ENCODE measurements at places on chromosomes 4 and X.
A peak's percentile ranks its signal among the peaks of the same experiment; 100 is the strongest.

DNA sequence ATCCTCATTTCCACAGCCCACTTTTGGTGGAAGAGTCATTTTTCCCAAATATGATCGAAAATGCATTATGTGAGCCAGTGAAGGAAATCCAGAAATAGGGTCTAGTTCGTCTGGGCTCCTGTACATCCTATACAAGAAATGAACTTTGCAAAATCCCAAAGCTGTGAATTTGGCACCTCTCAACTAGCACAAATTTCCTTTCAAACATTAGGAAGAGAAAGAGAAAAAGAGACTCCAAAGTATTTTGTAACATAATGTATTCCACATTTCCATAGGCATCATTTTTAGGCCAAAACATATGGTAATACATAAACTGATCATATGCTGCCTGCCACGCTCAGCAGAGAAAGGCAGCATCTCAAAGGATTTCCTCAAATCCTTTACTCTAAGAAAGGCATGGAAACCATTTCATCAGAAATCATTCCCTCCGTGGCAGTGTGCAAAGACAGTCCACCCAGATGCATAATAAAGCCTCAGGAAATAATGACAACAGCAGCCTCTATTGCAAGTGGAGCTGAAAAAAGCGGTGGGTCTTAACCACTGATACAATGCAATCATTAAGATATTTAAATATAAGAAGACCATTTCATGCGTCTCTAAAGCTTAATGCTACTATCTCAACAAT lies 56.8 kb downstream of the ANOS1 start:
- no peak for DNase-seq

DNA sequence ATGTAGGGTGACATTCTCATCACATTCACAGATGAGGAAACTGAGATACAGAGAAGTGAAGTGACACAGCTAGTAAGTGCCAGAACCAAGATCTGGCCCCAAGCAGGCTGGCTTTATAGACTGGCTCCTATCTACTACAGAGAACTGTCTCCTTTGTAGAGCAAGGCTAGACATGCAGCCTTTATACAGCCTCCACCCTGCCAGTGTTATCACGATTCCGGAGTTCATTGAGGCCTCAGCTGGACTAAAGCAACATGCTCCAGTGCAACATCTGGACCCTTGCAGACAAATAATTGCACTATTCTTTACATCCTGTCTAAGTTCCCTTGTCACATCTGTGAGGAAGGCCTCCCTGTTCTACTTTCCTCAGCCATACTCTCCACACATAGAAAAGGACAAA lies 58.0 kb upstream of the XIAP start:
- DNase-seq: no peak

DNA sequence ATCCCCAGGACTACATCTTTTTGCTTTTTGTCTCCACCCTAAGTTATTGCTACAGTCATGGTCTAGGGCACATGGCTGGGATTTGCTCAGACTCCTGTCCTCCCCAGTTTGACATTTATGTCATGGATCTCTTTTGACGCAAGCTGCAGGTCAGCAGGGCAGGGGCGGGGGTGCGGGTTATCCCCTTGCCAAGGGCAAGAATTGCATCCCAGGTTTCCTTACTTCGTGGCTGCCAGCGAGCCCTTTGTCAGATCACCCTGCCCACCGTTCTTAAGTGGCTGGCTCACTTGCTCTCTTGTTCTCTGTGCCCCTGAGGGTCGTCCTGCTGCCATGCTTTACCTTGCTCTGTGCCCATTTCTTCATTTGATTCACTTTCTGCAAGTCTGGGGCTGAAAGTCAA lies 21.1 kb upstream of the UBA1 start:
- no peak for DNase-seq

DNA sequence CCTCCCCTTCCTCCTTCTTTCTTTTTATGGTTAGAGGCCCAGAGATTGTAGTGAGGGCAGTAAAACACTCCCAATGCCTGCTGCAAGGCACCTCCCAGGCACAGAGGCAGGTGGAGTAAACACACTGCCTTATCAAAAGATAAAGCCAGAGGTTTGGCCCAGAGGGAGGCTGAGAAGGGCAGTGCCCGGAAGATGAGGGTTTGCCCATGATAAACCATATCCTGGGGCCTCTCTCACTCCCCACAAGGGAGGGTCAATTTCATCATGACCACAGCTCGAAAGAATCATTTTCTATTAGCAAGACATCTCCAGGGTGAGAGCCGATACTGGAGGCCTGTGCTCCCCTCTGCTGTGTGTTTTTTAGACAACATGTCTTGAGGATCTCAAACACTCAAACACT lies 98.5 kb upstream of the FAM9C start:
- DNase-seq: no peak

GRCh38 chr4:22490718-22491315 lies 25.0 kb downstream of the ADGRA3 start:
- DNase-seq: no peak

DNA sequence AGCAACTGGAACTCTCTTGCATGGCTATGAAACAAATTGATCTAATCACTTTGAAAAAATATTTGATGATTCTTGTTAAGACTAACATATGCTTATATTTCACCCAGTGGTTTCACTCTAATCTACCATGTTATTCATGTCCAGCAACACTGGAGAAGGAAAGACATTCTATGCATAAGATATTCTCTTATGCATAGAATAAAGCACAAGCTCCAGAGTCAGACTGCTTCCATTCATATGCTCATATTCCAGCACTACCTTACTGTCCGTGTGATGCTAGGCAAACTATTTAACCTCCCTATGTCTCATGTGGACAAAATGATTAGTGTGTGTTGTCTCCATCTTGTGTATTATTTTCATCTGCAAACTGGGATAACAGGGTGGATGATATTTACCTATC lies 124.1 kb downstream of the RNF150 start:
- no peak for DNase-seq

- no peak for DNase-seq
Observed at GRCh38 chrX:34901761-34902160, 40.8 kb upstream of the FAM47B start.

DNA sequence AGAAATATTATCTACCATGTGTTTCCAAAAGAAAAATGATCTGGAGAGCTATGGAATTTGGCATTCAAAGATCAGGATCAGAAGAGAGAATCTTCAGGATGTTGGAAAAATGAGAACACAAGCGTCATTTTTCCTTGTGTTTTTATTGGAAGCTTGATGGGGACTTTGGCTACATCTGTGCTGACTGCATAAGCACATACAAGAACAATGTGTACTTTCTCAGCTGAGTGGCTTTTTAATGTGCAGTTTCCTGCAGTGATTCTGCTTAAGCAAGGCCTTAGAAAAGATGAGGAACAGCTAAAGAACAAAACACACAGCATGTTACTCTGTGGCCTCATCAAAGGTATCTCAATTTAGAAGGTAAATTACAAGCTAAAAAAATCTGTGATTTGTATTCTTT lies 1039.9 kb downstream of the GLUD2 start:
- no peak for DNase-seq

- DNase-seq: no peak
Observed at GRCh38 chr4:125021189-125021588, 293.6 kb upstream of the FAT4 start.

- no peak for DNase-seq
Observed at GRCh38 chrX:136725441-136726104, 55.2 kb downstream of the ARHGEF6 start.

DNA sequence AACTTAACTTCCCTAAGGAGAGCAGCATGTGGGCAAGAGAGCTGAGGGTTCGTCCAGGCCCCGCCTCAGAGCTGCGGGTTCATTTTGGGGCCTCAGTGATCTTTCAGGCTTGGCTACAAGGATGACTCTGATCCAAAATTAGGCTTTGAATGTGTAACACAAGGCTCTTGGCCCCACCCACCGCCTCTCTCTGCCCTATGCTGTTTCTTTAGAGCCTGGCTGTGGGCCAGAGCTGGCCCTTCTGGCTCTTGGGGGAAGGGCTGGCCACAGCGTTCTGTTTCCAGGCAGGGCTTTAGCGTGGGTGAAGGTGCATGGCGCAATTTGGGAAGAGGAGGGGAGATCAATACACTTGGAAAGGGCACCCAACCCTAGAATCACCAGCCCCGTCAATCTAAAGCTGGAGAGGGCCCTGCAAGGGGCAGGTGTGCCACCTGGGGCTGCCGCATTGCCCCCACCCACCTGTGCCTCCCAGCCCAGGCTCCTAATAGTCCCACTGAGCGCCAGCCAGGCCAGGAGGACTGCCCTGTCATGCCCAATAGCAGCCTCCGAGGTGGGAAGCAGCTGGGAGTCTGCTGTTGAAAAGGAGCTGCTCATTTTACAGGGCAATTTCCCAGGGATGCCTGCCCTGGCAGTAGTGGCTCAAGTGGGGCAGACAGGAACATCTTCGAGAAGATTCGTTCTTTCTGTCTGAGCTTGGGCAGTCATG lies 84.5 kb upstream of the MAML3 start:
- DNase-seq: no peak

DNA sequence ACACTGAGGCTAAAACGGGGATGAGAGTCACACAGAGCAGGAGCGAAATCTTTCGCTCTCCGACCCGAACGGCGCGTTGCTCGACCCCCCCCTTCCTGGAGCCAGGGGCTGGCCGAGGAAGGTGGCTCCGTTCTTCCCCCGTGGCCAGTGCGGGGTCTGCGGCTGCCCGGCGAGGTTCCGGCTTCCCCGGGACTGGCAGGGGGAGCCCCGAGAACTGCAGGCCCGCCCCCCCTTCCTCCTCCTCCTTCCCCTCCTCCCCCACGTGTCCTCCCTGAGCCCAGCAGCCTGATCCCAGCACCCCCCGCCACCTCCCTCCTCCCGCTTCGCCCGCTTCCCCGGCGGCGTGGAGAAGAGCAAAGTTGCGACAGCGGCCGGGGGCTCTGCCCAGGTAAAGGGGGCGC lies 2.4 kb upstream of the BCORL1 start:
- no peak for DNase-seq

DNA sequence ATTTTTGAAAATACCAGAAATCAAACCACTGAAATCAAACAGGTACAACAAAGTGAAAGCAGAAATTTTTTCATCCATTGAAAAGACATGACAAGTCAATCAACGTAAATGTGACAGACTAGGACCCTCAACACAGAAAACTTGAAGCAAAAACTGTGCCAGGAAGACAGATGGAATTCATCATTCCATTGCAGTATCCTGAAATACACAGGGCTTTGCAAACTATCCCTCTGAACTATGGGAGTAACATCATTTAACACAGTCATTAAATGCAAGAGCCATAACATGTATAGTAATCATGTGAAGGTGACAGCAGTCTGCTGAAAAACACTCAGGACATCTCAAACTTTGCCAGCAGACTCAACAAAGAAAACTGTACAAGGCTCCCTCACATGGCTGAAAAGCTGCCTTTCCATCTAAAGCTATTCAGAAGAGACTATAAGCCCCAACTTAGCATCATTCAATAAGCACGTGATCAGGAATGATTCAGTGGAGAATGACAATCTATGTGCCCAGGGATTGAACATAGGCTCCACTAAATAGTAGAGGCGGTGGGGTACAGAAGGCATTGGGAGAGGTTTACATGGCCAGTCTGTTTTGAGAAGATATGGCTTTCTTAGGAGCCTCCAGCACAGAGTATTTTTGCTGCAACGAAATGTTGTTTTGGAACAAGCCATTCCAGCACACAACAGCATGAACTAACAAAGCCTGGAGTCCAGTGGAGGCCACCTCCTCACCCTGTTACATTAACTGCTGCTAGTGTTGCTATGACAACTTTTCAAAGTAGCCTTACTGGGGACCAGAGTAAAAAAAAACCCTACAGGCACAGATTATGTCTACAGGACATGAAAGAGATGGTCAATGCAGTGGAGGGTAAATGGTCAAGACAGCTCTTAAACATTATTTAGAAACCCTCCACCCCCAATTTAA lies 274.5 kb upstream of the NOCT start:
- no peak for DNase-seq

DNA sequence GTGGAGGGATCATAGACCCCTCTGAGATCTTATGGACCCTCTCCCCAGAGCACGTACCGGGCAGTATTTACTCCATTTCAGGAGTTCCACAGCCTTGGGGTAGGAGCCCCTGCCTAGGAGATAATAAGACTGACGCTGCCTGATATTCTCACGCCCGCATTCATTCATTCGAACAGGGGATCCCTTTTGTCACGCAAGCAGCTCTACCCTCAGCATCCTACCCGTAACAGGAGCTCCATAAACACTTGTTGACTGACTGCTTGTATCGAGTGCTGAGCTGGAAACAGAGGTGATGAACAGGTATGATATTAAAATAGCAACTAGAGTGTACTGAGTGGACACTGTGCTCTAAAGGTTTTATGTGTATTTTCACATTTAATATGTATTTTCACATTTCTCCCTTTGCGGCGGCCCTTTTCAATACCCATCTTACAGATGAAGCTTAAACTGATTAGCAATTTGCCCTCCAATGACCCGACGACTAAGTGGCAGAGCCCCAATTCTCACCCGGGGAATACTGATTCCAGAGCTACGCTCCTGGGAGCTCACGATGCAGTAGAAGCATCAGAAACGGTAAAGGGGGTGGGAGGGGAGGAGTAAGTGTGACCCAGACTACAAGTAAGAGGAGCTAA lies 888 bp downstream of the RAB28 start:
- DNase-seq: peak; percentile 6

- DNase-seq: no peak
Observed at GRCh38 chr4:161650812-161651211, 513.0 kb downstream of the FSTL5 start.

- DNase-seq: no peak
Observed at GRCh38 chr4:67328393-67328792, 216.9 kb downstream of the CENPC start.
